Endothelial cell of umbilical vein (primary cell): ENCODE measurements at places on chromosomes 4 and X. TPM values are rescaled to one million over a fixed set of nuclear protein-coding genes. Genes with fewer than 3 reads are reported as not detected.

CFP gene
- 1.00 and 1.9 TPM in 2 replicates for total RNA-seq

EOLA1 gene
- 17.5 and 24.6 TPM in 2 replicates for total RNA-seq

RAB33A gene
- total RNA-seq = 0.91 and 1.4 TPM in 2 replicates

PHOX2B gene
- total RNA-seq = not detected in 2 replicates

H2BW2 gene
- not detected in 2 replicates for total RNA-seq

GRCh38 chr4:987624-988513 is 1.0 kb downstream of the IDUA start:
- DNase-seq = no peak

- DNase-seq = no peak
Observed at GRCh38 chrX:26581091-26581490, 365.1 kb downstream of the MAGEB5 start.

DNA sequence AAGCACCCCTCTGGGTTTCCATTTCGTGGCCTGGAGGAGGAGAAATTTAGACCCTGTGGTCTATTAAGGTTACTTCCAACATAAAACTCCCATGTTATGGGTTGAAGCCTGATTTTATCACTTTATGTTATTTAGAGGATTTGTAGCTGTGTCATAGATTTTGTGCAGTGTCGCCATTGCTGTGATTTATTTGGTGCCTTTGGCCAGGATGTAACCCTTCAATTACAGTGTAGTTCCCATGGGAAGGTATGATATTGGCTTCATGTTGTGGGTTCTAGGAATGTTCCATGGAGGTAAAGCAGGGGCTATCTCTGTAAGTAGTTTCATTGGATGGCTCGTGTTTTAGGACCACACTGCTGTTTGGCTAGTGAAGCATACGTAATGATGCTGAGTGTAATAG is 58.5 kb downstream of the TMEM131L start:
- no peak for DNase-seq

DNA sequence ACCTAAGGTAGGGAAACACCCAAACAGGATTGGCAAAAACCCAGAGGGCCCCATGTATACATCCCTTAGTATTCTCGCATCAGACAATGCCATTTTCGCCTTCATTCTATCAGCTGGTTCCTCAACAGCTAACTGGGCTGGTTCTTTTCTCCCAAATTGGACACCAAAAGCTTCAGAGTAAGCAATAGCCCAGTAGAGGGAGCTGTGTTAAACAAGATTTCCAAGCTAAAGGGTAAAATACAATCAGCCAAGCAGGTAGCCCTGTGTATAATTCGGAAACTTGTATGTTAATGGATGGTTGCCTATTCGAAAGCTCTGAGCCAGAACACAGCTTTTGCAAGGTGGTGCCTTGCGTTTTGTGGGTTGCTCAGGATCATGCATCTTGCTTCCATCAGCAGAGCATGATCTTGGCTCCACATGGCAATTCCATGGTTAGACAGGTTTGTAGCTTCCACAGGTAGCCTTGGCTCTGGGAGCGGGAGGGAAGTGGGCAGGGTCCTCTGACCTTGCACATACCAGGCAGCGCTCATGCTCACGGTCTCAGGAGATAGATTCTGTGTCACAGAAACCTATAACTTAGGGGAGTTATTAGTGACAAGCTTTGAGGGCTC is 115.2 kb upstream of the LNX1 start:
- peak; percentile 36 for DNase-seq

- no peak for DNase-seq
Observed at GRCh38 chr4:76799140-76799539, 98.8 kb downstream of the SOWAHB start.

GRCh38 chr4:113411496-113411938 is 350.0 kb downstream of the CAMK2D start:
- DNase-seq = no peak

DNA sequence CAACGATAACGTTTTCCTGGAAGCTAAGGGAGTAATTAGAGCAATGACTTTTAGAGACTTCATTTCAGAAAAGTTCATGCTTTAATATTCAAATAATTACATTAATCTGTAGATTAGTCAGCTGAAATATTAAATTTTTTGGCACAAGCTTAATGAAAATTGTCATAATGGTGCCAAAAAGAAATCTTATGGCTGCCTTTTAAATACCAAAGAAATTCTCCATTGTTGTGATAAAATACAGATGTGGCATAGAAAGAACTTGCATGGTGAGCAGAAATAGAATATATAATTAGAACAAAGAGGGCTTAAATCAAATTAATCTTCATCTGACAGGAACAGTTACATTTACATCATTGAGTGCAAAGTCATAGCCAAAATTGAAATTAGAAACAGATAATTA is 263.5 kb downstream of the AFF2 start:
- no peak for DNase-seq

DNA sequence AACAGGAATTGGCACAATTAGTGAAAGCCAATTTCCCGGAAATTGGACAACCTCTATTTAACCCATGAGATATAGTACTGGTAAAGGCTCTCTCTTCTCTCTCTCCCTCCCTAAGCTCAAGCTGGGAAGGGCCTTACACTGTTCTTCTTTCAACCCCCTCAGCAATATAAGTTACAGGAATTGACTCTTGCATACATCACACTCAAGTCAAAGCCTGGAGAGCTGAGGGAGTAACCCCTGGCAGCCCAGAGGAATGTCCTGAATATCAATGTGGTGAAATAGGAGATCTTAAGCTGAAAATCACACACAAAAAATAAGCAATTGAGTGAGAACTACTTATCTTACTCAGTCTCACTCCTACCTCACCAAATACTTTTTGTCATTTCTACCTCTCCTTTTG is 186.9 kb upstream of the SPOCK3 start:
- DNase-seq = no peak

DNA sequence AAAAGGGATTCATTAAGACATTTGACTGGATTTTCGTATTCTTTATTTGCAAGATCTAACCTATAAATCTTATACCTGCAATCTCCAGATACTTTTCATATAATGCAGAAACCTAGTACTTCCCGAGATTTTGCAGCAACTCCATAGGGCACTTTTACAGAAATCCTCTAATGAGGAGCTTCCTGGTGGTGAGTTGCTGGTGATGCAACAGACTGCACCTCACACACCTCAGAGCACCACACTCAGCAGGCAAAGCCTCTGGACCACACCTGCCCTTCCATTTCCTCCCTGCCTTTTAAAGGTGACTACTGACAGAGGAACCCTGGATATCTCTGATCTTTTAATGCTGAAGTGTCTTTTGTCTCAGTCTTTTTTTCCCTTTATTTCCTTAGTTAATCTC is 289.4 kb downstream of the TRAM1L1 start:
- DNase-seq = no peak

DNA sequence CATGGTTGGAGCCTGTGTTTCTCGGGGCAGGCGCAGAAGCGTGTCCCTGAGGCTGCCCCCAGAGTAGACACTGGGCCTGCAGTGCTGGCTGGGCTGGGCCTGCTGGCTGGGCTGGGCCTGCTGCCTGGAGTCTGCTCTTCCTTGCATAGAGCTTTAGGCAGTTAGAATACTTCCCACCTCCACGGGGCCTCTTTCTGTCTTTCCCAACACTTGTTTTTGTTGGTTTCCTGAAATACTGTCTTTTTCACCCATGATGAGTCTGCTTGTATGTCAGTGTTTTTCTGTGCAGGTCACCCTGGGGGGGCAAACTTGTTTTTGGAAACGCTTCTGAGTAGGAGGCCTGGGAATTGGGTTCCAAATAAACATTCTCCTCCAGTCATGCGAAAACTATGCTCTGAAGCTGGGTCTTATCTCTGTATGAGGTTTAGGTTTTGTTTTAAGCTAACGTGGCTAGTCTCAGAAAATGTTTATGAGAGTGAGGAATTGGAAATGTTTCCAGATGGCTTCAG is 32.2 kb downstream of the TRMT44 start:
- no peak for DNase-seq

- no peak for DNase-seq
Observed at GRCh38 chr4:26860922-26861433, 337 bp downstream of the STIM2 start.

DNA sequence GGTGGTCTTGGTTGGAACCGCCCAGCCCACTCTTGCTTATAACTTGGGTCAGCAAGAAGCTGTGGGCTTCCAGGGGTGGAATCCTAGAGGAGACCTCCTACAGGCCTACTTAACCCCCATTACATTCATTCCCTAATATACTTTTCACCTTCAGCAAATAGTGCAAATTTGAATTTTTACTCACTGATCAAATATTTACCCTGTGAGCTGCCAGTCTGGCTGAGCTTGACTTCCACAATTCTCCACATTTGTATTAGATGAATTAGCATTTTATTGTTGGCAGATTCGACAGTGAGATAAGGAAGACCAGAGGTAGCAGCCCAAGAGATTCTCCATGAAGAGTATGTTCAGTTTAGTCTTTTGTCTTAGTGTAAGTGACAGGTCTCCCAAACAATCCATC is 199.6 kb downstream of the BCOR start:
- no peak for DNase-seq

DNA sequence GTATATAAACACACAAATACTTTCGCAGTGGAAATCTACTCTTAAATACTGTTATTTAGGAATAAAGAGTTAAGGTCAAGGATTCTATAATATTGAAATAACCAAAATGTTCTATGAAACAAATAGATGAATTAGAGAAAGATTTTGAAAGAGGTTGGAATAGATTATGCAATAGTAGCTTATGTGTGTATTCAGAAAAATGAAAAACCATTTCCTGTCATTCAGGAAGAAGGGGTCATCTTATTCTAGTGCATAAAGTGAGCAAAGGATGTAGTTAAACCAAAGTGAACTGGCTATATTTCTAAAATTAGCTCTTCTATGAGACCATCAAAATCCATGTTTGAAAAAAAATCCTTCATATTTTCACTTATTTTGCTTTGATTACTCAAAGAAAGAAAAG is 30.0 kb upstream of the MYOZ2 start:
- DNase-seq = peak; percentile 32

GRCh38 chr4:122687531-122688061 is 44.9 kb upstream of the BBS12 start:
- no peak for DNase-seq

DNA sequence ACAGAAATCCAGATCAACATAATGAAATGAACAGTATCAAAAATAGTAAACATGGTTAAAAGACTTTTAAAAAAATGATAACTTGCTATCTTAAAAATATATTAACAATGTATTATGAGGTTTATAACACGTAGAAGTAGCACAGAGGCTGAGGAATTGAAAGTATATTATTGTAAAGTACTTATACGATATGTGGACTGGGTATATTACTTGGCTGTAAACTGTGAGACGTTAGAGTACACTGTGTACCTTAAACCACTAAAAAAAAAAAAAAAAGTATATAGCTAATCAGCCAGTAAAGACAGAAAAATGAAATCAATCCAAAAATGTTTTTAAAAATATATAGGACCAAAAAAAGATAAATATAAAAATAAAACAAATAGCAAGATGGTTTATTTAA is 120.6 kb downstream of the TET2 start:
- DNase-seq = no peak
